ENCODE measurements at places on chromosomes 7 and 10.

GRCh38 chr7:23218196-23218595 lies 28.4 kb upstream of the GPNMB start:
- no peak for DNase-seq

DNA sequence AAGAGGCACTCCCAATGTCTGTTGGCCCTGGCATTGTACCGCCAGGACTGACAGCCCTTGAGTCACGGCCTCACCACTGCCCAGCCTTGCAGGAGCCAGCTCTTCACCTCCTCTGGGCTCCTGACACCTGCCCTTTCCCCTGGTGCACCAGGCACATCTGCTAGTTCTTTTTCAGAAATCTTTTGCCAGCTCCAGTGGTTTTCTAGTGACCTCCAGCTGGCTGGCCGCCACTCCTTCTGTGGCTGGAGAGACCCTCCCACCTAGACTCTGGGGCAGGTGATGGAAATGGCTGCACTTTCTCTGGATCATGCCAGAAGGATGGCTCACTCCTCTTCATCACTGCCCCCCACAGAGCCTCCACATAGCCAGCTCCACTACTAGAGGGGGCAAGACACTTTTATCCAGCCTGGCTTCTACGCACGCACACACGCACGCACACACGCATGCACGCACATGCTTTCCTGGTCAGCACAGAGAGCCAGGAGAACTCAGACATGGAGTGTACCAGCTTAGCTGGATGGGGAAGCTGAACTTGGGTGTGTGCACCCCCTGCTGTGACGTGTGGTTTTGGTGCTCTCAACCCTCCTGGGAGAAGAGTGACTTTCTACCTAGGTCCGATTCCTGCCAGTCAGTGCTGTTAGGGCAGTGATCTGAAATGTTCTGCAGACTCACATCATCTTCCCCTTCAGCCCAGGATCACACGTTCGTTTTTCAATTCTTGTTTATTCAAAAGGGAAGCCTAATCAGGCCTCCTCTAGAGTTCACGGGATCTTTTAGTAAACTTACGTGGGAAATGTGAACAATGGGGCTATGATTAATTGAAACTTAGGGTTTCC lies 222.0 kb downstream of the PRPF18 start:
- DNase-seq, result peak; percentile 48

DNA sequence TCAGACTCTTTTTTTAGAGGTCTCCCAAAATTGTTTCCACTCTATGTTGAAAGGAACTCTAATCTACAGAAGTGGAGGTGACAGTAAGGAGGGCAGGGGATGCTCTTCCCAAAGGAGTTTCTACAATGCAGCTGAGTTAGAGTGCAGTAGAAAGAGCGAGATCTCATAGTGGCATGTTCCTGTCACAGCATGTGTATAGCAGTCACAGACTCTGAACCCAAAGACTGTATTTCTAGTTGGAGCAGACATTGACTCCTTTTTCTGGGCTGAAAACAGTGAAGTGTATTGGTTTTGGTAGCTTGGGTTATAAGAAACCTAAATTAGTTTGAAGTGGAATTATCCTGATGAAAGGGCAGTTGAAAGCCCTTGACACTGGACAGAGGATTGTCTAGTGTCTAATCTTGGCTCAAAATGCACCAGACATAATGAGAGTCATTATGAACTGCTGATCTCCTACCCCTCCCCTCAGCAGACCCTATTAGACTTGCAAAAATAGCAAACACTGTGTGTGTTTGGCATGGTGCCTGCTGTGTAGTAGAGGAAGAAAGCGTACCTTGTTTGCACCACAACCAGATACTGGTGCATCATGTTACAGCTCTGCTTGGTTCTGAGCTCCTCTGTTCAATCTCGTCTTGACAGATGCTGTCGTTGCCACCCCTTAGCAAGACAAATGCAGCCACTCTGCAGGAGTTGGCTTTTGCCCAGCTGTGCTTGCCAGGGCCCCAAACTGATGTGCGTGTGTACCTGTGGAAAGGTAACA lies 336.0 kb downstream of the AUTS2 start:
- DNase-seq, result peak; percentile 92

DNA sequence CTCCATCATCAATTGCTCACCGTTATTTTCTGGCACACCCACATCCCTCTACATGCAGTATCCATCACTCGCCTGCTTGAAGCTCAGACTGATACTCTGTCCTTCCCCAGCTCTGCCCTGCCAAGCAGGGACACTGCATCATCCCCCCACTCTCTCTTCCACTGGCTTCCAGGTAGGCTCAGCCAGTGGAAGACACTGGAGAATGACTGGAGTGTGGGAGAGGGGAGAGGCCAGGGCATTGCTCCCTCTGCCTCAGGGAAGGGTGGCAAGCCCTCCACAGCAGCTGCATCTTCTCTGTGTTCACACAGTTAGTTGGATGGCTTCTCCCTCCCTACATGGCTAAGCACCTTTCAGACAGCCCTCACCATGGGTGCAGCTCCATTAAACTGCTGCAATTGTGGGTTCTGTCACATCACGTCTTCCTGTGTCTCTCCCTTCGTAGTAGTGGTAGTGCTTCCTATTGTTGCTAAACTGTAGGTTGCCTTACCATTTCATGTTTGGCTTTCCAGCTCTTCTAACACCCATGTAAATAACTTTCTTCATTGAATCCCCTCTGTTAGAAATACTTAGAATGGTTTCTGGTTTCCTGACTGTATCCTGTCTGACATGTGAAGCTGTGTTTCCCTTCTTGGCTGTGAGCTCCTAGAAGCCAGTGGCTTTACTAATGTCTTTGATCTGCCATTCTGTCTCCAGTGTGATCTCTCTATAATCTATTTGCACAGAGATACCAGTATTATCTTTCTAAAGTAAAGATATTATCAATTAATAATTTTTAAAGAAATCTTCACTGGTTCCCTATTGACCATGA lies 483.7 kb upstream of the LRRN3 start:
- no peak for DNase-seq

DNA sequence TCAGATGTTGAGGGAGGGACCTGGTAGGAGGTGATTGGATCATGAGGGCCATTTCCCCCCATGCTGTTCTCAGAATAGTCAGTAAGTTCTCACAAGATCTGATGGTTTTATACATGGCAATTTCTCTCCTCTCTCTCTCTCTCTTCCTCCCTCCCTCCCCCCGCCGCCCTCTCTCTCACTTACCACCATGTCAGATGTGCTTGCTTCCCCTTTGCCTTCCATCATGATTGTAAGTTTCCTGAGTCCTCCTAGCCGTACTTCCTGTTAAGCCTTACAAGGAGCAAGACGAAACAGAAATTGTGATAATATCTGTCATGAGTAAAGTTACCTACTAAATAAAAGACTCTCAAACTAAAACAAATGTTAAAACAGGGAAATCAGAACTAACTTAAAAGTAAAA lies 19.9 kb upstream of the GPR141 start:
- DNase-seq, result no peak

DNA sequence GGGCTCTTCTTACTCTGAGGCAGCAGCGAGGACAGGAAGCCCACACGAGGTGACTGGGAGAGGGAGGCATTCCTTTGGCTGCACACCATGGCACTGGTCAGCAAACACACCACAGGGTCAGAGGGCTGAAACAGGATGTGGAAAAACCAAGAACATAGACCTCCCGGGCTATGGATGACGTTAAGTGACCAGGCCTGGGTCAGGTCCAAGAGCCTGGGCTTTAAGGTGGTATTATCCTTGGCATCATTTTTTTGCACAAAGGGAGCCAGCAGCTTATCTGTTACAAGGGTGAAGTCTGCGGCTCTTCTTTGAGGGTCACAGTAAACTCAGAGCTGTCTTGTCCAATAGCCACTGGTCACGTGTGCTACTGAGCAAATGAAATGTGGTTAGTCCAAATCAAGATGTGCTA lies 7.0 kb downstream of the WDR91 start:
- no peak for DNase-seq

DNA sequence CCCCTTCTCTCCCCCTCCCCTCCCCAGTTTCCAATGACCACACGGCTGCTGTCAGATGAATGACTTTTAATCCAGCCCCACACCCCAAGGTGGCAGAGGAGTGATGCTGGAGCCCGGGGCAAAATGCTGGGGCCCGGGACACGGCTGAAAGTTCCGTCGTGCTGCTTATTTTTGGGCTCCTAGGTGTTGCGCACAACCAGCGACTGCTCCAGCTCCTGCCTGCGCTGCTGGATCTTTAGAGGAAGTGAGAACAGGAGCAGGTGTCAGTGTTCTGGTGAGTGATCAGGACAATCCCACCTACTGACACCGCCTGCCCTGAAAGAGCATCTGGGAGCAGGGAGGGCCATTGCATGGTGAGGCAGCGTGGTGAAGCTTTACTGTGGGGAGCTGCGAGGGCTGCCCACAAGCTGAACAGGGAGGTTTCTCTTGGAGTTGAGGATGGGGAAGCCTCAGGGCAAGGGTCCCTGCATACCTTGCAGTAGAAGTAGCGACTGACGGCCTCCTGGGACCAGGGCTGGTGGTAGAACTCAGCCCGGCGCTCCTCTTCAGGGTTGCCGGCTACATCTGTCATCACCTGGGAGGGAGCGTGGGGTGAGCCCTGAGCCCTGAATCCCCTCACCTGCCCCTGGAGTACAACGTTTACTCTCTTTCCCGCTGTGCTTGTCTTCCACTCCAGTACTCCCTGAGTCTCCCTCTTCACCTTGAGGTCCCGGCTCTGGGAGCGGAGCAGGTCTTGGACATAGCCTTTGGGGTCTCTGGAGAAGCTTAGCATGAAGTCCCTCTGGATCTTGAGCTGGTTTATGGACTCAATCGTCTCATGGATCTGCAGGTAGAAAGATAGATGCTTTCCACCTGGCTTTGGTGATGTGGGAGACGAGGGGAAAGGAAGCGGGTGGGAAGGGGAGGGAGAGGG lies 6.9 kb downstream of the CHPF2 start:
- DNase-seq, result no peak

- no peak for DNase-seq
These were observed 50.6 kb upstream of the CELF2 start for GRCh38 chr10:10967029-10967428.

DNA sequence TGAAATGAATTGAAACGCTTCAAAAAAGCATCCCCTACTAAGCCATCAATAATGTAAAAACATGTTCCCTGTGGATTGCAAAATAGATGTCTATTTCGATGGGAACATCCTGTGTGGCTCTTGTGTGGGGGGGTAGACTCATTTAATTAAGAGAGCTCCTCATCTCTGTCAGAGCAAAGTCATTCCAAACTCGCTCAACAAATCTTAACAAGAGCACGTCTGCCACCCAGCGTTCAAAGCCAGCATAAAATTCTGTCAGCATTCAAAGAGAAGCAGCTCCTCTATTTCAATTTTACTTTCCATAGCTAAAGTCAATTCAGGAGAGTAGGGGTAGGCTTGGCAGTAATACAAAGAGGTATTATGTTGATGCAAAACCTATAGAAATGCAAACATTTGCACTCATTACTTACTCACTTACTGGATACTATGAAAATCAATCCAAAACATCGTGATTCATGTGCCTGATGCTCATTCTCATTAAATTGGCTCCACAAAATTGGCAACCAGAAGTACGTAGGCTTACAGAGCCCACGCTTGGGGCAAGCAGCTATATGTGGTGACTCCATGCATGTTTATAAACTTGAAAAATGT lies 114.9 kb downstream of the IPMK start:
- DNase-seq, result peak; percentile 4

GRCh38 chr10:93947055-93947454 lies 46.7 kb upstream of the PLCE1 start:
- no peak for DNase-seq

GRCh38 chr7:112076324-112076723 lies 129.9 kb downstream of the DOCK4 start:
- DNase-seq, result no peak

DNA sequence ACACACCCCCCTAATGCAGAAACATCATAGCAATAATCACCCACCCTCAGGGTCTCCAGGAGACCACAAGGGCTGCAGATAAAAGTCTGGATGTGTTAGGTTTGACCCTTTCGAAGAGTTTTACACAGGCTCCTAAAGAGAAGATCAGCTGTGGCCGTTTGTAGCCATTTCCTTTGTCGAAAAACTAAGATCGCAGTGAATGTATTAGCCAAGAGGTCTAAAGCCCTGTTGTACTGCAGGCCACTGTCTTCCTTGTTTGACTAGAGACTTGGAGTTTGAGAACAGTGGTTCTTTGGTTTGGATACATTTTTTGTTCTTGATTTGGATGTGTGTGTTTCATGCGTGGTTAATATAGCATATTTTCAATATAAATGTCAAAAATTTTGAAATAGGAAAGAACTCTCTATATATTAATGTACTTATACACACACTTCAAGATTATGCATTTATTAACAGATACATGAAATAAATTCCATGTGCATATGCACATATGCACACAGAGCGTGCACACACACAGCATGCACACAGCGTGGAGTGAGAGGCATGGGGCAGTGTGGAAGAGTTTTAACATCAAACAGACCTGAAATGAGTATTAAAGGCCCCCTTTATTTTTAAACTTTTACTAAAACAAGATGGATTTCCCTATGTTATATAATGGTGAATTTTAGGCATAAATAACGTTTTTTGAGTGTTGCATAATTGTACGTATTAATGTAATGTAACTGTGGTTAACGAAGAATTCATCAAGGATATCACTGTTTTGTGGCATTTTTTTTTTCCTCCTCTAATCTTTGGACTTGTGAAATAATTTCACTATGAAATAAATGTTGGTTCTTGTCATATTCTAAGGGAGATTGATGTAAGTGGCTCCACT lies 2.2 kb downstream of the IKZF1 start:
- no peak for DNase-seq

- no peak for DNase-seq
These were observed 29.1 kb downstream of the GPRIN2 start for GRCh38 chr10:46527241-46527811.

DNA sequence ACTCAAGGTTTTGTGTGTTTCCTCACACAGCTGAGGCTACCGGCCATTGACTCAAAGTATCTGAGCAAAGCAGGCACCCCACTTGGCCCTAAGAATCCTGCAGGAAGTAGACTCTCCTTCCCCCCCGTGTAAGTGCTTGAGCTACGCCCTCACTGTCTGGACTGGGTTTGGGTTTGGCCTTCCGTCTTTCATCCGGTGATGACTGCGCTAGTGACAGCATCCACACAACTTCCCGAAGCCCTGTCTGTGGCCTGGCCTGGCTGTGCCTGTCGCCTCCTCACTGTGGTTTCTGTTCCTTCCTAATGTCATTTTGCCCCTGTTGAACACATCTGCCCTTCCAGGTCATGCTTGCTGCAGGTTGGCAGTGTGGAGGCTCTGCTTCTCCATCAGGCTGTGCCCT lies 14.5 kb downstream of the C7orf57 start:
- no peak for DNase-seq

- DNase-seq, result no peak
These were observed 91.4 kb downstream of the SIRT1 start for GRCh38 chr10:67975871-67976270.

DNA sequence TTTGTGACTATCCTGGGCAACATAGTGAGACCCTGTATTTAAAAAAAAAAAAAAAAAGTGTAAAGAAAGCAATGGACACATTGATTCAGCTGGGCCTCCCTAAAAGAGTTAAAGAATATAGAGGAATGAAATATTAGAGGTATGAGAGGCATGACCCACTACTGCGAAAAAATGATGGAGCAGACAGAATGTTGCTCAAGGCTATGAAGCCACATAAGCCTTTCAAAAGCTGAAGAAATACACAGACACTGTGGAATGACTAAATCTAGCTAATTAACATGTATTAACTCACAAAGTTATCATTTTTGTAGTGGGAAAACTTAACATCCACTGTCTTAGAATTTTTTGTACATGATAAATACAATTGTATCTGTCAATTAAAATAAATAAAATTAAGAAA lies 107.3 kb downstream of the HGF start:
- no peak for DNase-seq

GRCh38 chr7:108001764-108002725 lies 916 bp downstream of the LAMB1 start:
- no peak for DNase-seq
